ELF-1 (cell line): ENCODE measurements at places on chromosomes 4 and X.

GRCh38 chr4:88709989-88710388, 12.4 kb upstream of the NAP1L5 start:
- DNase-seq, result no peak

GRCh38 chr4:156575430-156576073, 396.0 kb downstream of the PDGFC start:
- no peak for DNase-seq

- no peak for DNase-seq
Measured at GRCh38 chrX:103565752-103566151, 19.6 kb upstream of the TCEAL4 start.

GRCh38 chr4:75886104-75886503, 16.1 kb downstream of the PPEF2 start:
- DNase-seq, result no peak

- DNase-seq, result no peak
Measured at GRCh38 chr4:102501447-102501696, 213 bp downstream of the NFKB1 start.

DNA sequence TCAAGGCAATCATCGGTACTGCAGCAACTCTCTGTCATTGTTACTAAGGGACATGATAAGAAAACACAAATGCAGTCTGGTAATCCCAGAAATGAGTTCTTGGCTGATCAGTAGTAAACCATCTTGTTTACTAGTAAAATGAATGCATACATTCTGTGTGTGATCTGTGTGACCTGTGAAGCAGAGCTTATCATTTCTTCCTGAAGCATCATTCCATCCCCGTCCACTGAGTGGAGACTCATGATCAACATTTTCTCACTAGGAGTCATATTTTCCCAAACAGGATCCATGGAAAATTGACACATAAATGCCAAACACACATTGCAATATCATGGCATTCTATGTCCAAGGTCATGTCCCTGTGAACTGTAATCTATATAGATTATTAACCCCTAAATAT, 226.1 kb downstream of the ANKRD50 start:
- DNase-seq, result no peak
